Psoas muscle (tissue), 8 donors: ENCODE measurements at places on chromosomes 3 and 15. TPM values are rescaled to one million over a fixed set of nuclear protein-coding genes. Genes with fewer than 3 reads are reported as not detected.

The ZNF662 gene
- 3.5 TPM for total RNA-seq

The VEPH1 gene
- total RNA-seq, result 0.34 TPM

The KCNAB1 gene
- 0.74 TPM for total RNA-seq

The SERPINI2 gene
- total RNA-seq, result 0.32 TPM

The MCF2L2 gene
- 0.39 TPM for total RNA-seq

The ABHD17C gene
- 2.6 TPM for total RNA-seq

The TXNRD3 gene
- total RNA-seq, result 8.1 TPM

The CFAP44 gene
- 2.2 TPM for total RNA-seq

The A4GNT gene
- total RNA-seq, result not detected

The BNC1 gene
- 0.26 TPM for total RNA-seq

The PAK6 gene
- total RNA-seq, result 0.56 TPM

The STRIT1 gene
- 1,022 TPM for total RNA-seq

The XCR1 gene
- total RNA-seq, result 0.10 TPM

The LEKR1 gene
- 0.30 TPM for total RNA-seq

The STRA6 gene
- total RNA-seq, result not detected

The FAIM gene
- total RNA-seq, result 2.2 TPM

The TTLL13 gene
- total RNA-seq, result 0.08 TPM

The RNU5B-1 gene
- 12.8 TPM for total RNA-seq
